Naive B cell (primary cell): ENCODE measurements at places on chromosomes 12 and 14. TPM values are rescaled to one million over a fixed set of nuclear protein-coding genes. Genes with fewer than 3 reads are reported as not detected.

C12orf50 gene
- not detected for polyA plus RNA-seq

- peak overlapping the region; percentile 96 for H3K4me3 ChIP-seq
- H3K27me3 ChIP-seq = no peaks in the 10 kb centered on the region
- DNase-seq = no peak
Observed at GRCh38 chr12:130818272-130818634, 20.8 kb downstream of the STX2 start.

SELPLG gene
- 28.4 TPM for polyA plus RNA-seq

TMEM30B gene
- not detected for polyA plus RNA-seq

DNA sequence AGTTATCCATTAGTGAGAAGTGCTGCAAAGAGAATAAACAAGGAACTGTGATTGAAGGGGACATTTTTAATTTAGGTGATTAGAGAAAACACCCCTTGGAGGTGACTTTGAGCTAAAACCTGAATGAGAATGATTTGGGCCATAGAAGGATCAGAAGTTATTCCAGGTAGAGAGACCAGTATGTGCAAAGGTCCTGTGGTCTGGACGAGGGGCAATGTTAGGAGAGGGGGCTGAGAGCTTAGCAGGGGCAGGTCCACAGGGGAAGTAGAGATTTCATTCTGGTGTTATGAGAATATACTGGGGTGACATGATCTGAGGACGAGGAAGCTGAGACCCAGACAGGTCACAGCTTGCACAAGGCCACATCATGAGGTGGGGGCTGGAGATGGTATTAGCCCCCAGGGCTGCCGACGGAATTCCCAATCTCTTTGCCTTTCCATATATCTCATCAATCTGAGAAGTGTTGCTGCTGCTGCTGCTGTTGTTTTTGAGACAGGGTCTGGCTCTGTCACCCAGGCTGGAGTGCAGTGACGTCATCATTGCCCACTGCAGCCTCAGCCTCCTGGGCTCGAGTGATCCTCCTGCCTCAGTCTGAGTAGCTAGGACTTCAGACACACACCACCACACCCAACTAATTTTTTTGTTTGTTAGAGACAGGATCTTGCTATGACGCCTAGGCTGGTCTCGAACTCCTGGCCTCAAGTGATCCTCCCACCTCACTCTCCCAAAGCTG is 55.6 kb downstream of the KCTD10 start:
- no peak overlapping the region for H3K27ac ChIP-seq
- peaks cover 21% of the 10 kb centered on the region for H3K27me3 ChIP-seq
- no peak for DNase-seq
- H3K4me3 ChIP-seq = no peak overlapping the region

DNA sequence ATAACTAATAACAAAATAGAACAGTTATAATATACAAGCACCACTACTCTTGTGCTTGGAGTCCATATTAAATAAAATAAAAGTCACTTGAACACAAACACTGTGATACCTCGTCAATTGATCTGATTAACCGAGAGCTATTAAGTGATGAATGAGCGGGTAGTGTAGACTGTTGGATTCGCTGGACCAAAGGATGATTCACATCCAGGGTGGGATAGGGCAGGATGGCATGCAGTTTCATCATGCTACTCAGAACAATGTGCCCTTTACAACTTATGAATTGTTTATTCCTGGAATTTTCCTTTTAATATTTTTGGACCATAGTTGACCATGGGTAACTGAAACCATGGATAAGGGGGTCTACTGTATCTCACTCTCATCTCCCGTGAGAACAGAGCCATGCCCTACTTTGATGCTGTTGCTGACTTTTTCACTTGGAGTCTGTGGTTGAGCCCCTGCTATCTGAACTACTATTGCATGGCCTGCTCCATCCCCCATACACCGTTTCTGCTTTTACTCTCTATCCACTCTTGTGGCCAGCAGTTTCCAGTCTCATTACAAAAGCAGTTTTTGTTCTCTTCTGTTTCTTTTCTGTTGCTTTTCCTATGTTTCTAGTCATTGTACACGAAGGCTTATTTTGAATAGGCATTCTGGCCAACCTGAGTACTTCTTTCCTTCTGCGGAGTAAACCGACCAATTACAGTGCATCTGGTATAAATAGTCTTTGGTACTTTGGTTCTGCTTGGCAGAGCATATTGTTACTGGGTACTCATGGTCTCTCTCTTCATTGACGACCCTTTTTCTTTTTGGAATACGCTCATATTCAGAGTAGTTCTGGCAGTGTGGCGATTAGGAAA is 12.2 kb downstream of the TMTC2 start:
- no peak overlapping the region for H3K27ac ChIP-seq
- H3K36me3 ChIP-seq = no peaks in the 10 kb centered on the region
- no peaks in the 10 kb centered on the region for H3K27me3 ChIP-seq
- no peak for DNase-seq
- H3K4me1 ChIP-seq = no peaks in the 10 kb centered on the region
- no peak overlapping the region for H3K4me3 ChIP-seq

- no peak overlapping the region for H3K27ac ChIP-seq
- no peaks in the 10 kb centered on the region for H3K36me3 ChIP-seq
- no peaks in the 10 kb centered on the region for H3K27me3 ChIP-seq
- no peak for DNase-seq
Observed at GRCh38 chr12:70196811-70197281, 46.4 kb upstream of the CNOT2 start.

DNA sequence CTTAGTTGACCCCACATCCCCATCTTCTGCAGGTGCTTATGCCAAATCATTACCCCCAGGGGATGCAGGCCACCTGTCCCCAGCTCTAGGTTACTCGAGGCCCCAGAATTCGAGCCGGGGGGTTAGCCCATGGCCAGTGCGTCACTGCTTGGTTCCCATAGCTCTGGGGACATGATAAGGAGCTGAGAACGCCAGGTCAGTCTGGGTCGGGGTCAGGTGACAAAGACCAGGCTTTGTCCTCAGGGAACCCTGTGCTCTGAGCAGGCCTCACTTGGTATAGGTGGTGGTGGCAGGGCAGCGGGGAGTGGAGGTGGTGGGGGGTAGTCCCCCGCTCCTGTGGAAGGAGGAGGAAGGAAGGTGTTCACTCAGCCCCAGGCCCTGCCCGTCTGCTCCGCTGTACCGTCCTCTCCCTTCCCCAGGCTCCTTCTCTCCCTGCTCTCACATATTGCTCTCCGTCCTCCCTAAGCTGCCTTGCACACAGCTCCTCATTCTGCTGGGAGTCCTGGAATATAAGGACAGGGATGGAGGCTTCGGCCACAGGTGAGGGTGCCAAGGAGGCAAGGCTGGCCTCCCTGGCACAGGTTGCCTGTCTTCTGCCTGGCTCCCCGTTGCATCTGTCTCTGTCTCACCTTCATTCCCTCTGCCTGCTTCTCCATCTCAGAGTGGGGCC is 2.0 kb upstream of the MYH6 start:
- peaks cover 80% of the 10 kb centered on the region for H3K27me3 ChIP-seq
- DNase-seq = no peak
- H3K4me3 ChIP-seq = no peak overlapping the region
- H3K36me3 ChIP-seq = no peaks in the 10 kb centered on the region
- peak overlapping the region; percentile 62 for H3K27ac ChIP-seq

DNA sequence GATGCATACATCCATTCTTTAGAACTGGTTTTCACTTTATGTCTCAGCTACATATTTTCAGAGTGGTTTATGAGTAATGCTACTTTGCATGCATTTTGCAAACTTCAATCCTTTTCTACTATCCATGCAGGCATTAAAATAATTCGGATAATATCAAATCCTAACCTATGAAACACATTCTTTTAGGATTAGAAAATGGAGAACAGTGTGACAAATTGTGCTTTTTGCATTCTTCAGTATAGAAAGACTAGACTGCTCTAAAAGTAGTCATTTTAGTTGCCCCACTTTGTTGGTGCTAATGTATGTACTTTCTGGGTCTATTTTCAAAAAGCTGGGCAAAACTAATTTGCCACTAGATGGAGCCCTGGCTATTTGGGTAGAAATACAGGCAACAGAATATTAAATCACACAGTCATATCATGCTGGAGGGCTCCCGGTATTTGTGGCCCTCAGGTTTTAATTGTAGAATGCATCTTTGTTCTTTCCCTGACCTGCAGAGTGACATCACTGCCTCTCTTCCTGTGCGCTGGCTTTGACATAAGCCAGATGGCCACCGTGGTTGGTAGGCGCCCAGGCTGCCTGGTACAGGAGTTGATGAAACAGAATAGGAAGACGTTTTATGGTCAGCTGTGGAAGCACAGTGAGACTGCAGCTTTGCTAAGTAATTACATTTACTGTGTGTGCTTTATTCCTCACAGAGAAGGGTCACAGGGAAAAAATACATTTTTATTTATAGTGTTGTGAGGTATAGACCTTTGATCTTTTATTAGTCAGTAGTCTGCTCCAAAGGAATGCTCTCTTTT is 28.1 kb downstream of the MSRB3 start:
- DNase-seq = peak; percentile 4
- H3K27ac ChIP-seq = no peak overlapping the region
- H3K36me3 ChIP-seq = no peaks in the 10 kb centered on the region

STAB2 gene
- not detected for polyA plus RNA-seq

GRCh38 chr12:76124456-76124855 is 40.0 kb upstream of the NAP1L1 start:
- H3K4me1 ChIP-seq = no peaks in the 10 kb centered on the region
- DNase-seq = no peak
- H3K27me3 ChIP-seq = no peaks in the 10 kb centered on the region
- H3K36me3 ChIP-seq = no peaks in the 10 kb centered on the region

DNA sequence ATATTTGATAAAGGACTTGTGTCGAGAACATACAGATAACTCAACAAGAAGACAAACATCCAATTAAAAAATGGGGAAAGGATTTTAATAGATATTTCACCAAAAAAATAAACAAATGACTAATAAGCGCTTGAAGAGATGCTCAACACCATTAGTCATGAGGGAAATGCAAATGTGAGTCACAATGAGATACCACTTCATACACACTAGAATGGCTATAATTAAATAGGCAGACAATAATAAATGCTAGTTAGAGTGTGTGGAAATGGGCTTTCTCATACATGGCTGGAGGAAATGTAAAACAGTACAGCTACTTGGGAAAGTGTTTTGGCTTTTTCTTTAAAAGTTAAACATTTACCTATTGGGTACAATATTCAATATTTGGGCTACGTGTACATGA is 34.8 kb downstream of the DLK1 start:
- no peak for DNase-seq
- no peak overlapping the region for H3K27ac ChIP-seq
- no peak overlapping the region for H3K4me3 ChIP-seq
- H3K27me3 ChIP-seq = peaks cover 10% of the 10 kb centered on the region
- no peaks in the 10 kb centered on the region for H3K4me1 ChIP-seq

ALX1 gene
- polyA plus RNA-seq = not detected

DNA sequence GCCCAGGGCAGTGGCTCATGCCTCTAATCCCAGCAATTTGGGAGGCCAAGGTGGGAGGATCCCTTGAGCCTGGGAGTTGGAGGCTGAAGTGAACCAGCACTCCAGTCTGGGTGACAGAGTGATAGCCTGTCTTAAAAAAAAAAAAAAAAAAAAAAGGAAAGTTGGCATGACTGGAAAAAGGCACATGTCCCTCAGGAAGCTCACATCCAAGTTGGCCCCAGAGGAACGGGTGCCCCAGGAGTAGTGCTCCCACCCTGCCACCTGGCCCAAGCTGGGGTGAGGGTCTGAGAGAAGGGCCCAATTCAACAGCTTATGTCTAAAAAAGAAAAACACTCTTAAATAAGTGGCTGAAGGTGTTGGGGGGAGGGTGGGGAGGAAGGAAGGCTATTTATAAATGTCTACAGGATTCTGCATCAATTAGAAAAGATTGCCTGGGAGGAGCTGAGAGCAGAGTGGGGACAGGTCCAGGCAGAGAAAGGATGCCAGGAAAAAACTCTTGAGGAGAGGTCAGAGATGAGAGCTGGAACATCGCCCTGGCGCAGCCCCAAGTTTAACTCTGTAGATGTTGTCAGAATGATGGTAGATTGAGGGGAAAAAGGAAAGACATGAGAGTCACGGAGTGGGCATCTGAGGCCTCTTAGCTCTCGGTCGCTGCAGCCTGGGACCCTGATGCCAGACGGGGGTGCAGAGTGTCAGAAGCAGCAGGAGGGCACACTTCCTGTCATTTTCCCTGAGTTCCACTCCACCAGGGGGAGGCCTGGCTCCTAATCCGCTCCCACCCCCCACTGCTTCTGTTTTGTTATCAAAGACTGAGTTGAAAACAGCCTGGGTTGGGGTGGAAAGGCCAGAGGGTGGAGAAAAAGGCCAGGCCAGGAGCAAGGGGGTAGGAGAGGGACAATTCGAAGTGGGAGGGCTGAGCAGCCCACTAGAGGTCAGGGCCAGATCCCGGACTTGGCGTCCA is 7.3 kb downstream of the SPRYD3 start:
- H3K36me3 ChIP-seq = peaks cover 7% of the 10 kb centered on the region
- H3K27ac ChIP-seq = peak overlapping the region; percentile 84
- H3K27me3 ChIP-seq = no peaks in the 10 kb centered on the region
- DNase-seq = no peak

GRCh38 chr12:110421159-110421661 is 17.7 kb upstream of the ANAPC7 start:
- H3K4me3 ChIP-seq = no peak overlapping the region
- no peaks in the 10 kb centered on the region for H3K27me3 ChIP-seq
- H3K36me3 ChIP-seq = no peaks in the 10 kb centered on the region
- H3K4me1 ChIP-seq = peaks cover 14% of the 10 kb centered on the region

- peak within 1 kb of the TSS; percentile 97 for H3K4me3 ChIP-seq
- H3K27ac ChIP-seq = peak within 1 kb of the TSS; percentile 99
- no peaks in the 10 kb centered on the region for H3K27me3 ChIP-seq
- peaks cover 50% of the 10 kb centered on the region for H3K4me1 ChIP-seq
Observed at GRCh38 chr12:4273652-4274395, at the start of gene CCND2. Gene CCND2, plus strand, starts transcription at chr12:4273762. Its CDS starts 279 bp downstream, at chr12:4274041.

DNA sequence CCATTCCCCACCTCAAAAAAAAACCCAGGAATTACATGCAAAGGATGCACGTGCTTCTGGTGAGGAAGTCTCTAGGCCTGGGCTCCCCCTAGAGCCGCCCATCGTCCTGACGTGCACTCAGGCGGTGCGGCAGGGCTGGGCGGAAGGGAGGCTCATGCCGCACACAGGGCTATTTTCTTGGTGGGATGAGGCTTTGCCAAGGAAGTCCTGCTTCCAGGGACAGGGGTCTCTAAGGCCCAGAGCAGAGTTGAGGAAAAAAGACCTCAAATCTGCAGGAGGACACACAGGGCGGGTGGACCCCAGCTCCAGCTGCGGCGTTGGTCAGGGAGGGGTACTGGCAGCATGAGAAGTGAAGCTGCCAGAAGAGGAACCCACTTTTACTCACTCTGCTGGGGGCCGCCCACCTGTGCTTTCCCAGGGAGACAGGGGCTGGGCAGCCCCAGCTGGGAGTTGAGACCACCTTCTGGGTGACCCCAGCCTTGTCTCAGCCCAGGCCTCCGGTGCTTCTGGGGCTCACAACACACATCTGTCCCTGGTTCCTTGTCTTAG is 4.2 kb downstream of the RHOF start:
- H3K36me3 ChIP-seq = no peaks in the 10 kb centered on the region
- no peaks in the 10 kb centered on the region for H3K27me3 ChIP-seq
- DNase-seq = peak; percentile 74
- H3K27ac ChIP-seq = peak overlapping the region; percentile 100
- H3K4me3 ChIP-seq = peak overlapping the region; percentile 91
- peaks cover 50% of the 10 kb centered on the region for H3K4me1 ChIP-seq

- no peaks in the 10 kb centered on the region for H3K4me1 ChIP-seq
- no peak overlapping the region for H3K27ac ChIP-seq
- no peaks in the 10 kb centered on the region for H3K27me3 ChIP-seq
- no peak for DNase-seq
Observed at GRCh38 chr12:62686938-62687337, 220.3 kb downstream of the MON2 start.
